ENCODE measurements at places on chromosomes 12 and 14. TPM values are rescaled to one million over a fixed set of nuclear protein-coding genes. Genes with fewer than 3 reads are reported as not detected.

Gene KRT82
- total RNA-seq = not detected

Gene KRT3
- total RNA-seq = not detected

DNA sequence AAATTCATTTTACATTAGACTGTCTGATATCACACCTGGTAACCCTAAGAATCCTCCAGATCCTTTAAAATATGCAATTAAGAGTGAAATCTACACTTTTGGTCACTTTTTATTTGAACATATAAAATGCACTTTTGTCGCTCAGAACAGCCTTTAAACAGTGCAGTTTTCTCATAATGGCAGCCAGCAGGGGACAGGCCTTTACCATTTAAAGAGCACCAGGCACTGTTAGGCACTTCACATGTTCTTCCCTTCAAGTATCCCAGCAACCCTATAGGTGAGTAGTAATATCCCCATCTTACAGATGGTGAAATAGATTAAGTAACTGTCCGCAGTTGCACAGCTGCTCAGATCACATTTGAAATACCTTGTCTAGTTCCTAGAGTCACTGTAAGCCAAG is 11.3 kb upstream of the SAMD4A start:
- H3K27me3 ChIP-seq = no peaks in the 10 kb centered on the region
- H3K4me3 ChIP-seq = no peak overlapping the region
- no peak overlapping the region for H3K27ac ChIP-seq

DNA sequence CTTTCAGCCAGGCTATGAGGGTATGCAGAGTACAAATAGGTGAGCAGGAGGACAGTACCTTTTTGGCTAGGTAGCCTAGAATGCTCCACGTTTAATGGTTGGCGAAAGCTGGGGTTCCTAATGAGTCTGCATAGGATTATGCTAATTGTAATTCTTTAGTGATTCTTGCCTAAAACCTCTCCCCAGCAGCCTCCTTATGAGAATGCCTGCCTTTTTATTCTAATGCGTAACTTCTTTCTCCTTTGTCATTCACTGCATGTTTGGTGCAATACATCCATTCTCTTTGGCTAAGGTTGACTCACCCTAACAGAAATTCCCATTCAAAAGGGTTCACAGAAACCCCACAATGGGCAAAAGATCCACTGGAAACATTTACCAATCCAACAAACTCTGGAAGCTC is 752.2 kb downstream of the FSCB start:
- H3K36me3 ChIP-seq = no peaks in the 10 kb centered on the region
- no peak overlapping the region for H3K4me3 ChIP-seq
- H3K4me1 ChIP-seq = no peaks in the 10 kb centered on the region

Gene CCDC197
- not detected for total RNA-seq

All from fibroblast of lung (primary cell).